ENCODE measurements at places on chromosomes 12 and 14.

GRCh38 chr12:110861729-110862128 lies 14.9 kb downstream of the CCDC63 start:
- DNase-seq: no peak

GRCh38 chr14:52951681-52952554 lies 1.1 kb upstream of the FERMT2 start:
- DNase-seq: no peak

GRCh38 chr14:50044042-50044651 lies 72.2 kb downstream of the VCPKMT start:
- no peak for DNase-seq

DNA sequence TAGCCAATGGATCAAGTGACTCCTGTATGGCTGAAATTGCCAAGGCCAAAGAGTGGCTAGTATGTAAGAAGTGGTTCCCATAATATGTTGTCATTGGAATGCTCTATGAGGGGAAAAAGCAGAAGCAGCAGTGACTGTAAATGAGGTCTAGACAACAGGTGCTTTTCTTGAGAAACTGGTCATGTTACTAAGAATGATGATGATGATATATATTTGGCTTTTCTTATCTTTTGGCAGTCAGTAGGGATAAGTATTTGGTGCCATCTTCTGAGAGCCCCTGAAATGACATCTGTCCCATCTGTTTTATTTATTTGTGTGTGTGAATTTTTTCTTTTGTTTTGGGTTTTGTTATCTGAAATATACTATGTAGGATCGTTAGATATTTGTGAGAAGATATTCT lies 141.7 kb downstream of the SYT1 start:
- DNase-seq: no peak

- DNase-seq: no peak
Measured at GRCh38 chr14:58098507-58098906, 53.5 kb downstream of the ARMH4 start.

DNA sequence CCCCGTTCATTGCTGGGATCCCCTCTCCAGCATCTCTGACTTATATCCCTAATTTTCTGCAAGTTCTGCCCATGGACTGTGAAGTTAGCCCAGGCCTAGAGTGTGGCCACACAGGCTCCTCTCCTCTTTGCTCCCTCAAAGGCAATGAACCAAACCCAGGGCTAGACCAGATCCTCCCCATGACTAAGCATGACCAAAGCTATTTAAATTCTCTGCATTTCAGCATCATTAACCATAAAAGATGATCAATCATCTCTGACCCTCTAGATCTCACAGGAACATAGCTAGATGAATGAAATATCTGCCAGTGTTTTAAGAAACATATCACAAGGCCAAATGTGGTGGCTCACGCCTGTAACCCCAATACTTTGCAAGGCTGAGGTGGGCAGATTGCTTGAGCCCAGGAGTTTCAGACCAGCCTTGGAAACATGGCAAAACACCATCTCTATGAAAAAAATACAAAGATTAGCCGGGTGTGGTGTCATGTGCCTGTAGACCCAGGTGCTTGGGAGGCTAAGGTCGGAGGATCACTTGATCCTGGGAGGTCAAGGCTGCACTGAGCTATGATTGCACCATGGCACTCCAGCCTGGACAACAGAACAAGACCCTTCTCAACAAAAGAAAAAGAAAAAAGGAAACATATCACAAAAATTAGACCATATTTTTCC lies 2.2 kb upstream of the KRT3 start:
- DNase-seq: no peak

DNA sequence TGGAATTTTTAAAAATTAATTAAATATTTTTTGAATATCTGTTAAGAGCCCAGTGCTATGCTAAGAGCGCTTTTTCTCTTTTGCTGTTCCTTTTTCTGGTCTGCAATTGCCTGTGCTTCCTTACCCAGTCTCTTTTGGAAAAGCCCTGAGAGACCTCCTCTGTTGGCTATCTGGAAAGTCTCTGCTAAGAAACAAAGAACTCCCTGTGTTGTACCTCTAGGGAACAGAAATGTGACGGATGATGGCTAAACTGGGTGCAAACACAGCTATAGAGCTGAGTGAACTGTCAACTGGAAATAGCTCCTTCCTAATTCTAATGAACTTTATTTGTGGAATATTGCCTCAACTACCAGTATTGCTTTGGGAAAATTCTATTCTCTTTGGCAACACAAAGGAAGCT lies 261.6 kb upstream of the NOVA1 start:
- DNase-seq: no peak

DNA sequence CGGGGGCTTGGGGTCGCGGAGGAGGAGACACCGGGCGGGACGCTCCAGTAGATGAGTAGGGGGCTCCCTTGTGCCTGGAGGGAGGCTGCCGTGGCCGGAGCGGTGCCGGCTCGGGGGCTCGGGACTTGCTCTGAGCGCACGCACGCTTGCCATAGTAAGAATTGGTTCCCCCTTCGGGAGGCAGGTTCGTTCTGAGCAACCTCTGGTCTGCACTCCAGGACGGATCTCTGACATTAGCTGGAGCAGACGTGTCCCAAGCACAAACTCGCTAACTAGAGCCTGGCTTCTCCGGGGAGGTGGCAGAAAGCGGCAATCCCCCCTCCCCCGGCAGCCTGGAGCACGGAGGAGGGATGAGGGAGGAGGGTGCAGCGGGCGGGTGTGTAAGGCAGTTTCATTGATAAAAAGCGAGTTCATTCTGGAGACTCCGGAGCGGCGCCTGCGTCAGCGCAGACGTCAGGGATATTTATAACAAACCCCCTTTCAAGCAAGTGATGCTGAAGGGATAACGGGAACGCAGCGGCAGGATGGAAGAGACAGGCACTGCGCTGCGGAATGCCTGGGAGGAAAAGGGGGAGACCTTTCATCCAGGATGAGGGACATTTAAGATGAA lies 630 bp downstream of the FOS start:
- DNase-seq: peak; percentile 57

- DNase-seq: no peak
Measured at GRCh38 chr14:65348137-65348536, 64.4 kb upstream of the FUT8 start.

GRCh38 chr14:68621400-68622365 lies 171.2 kb downstream of the ZFP36L1 start:
- no peak for DNase-seq

DNA sequence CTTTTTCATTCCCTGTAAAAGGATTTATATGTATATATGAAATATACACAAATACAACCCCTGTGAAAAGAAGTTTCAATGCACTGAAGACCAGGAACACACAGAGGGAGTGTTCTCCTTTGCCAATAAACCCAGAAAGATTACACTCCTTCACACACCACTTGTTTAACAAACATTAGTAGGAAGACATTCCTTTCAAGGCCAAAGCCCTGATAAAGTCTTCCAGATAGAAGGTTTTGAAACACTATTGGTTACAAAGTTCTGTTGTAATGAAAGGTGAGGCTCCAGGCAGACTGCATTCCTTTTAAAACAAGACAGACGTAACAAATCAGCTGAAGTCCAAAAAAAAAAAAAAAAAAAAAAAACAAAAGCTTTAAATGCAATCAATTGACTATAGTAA lies 81.0 kb downstream of the PTPN21 start:
- DNase-seq: no peak

GRCh38 chr12:110957652-110958051 lies 37.3 kb upstream of the MYL2 start:
- no peak for DNase-seq

GRCh38 chr12:108666401-108666881 lies 32.7 kb upstream of the SELPLG start:
- no peak for DNase-seq

- no peak for DNase-seq
Measured at GRCh38 chr14:60166142-60166541, 944 bp upstream of the DHRS7 start.

- no peak for DNase-seq
Measured at GRCh38 chr12:58186914-58187313, 245.5 kb downstream of the ATP23 start.

DNA sequence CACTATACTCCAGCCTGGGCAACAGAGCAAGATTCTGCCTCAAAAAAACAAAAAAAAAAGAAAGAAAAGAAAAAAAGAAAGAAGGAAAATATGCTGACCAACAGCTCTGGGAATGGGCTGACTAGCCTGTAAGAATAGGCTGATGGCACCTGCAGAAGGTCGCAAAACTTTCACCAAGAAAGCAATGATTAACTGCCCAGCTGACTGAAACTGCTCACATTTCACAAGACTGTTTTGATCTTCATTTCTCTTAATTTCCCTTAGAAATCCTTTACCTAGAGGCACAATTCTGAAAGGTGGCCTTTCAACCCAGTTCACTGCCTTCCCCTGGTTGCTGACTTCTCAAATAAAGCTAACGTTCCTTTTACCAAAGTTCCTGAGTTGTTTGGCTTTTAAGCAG lies 12.4 kb downstream of the BEST3 start:
- DNase-seq: no peak

GRCh38 chr14:71373773-71374172 lies 466.5 kb downstream of the PCNX1 start:
- no peak for DNase-seq

GRCh38 chr12:41652981-41653380 lies 464.9 kb downstream of the PDZRN4 start:
- no peak for DNase-seq

- no peak for DNase-seq
Measured at GRCh38 chr12:108819920-108820706, 37.3 kb downstream of the SSH1 start.

GRCh38 chr12:123900871-123901376 lies 71.7 kb downstream of the CCDC92 start:
- no peak for DNase-seq

GRCh38 chr12:28378736-28379135 lies 188.5 kb downstream of the CCDC91 start:
- DNase-seq: no peak

DNA sequence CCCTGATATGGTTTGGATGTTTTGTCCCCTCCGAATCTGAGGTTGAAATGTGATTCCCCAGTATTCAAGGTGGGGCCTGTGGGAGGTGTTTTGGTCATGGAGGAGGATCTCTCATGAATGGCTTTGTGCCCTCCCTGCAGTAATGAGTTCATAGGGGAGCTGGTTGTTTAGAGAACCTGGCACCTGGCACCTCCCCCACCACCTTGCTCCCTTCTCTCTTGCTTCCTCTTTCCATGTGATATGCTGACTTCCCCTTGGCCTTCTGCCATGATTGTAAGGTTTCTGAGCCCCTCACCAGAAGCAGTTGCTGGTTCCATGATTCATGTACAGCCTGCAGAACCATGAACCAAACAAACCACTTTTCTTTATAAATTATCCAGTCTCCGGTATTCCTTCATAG lies 32.6 kb downstream of the CD163L1 start:
- DNase-seq: no peak

DNA sequence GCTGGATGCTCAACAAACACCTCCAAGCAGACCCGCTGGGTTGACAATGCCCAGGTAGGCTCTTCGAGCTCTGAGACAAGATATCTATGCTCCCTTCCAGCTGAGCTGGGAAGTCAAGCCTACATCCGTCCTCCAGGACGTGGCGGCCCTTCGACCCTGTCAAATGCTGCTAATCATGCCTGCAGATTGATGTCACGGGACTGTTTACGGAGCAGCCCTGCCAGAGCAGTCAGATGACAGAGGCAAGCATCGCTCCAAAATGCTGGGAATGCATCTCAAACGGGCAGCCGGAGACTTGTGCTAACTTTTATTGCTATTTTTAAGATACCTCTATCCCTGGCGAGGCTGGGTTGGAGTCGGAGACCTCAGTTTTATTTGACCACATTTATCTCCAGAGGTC lies 139.2 kb downstream of the NTF3 start:
- DNase-seq: no peak

- no peak for DNase-seq
Measured at GRCh38 chr12:121300083-121300819, 3.7 kb upstream of the CAMKK2 start.

- DNase-seq: no peak
Measured at GRCh38 chr12:114776731-114777442, 92.9 kb upstream of the TBX3 start.

GRCh38 chr12:77777274-77777673 lies 53.4 kb upstream of the NAV3 start:
- DNase-seq: no peak

DNA sequence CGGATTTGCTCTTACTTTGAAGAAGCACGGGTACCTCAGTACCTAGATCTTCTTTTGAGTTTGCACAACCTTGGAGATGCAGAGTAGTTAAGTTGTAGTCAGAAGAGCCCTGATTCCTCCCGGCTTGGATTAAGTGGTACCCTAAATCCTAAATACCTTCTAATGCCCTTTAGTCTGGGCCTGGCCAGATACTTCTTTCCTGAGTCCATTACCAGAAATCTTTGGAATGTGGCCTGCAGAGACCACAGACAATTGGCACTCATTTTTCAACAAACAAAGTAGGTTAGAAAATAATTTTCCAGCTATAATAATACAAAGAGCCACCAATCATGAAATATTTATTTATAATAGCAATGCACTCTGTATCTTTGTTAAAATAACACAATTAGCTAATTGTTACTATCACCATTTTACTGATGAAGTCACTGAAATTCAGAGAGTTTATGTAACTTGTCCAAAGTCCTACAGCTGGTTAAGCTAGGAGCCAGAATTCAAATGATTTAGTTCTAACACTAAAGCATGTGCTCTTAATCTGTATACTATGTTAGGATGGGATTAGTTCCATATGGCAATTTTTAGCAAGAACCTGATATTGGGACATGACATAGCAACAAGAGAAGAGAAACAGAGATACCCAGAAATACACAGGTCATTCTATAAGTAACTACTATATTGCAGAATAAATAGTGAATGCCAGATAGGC lies 132.1 kb upstream of the PDZRN4 start:
- DNase-seq: no peak

DNA sequence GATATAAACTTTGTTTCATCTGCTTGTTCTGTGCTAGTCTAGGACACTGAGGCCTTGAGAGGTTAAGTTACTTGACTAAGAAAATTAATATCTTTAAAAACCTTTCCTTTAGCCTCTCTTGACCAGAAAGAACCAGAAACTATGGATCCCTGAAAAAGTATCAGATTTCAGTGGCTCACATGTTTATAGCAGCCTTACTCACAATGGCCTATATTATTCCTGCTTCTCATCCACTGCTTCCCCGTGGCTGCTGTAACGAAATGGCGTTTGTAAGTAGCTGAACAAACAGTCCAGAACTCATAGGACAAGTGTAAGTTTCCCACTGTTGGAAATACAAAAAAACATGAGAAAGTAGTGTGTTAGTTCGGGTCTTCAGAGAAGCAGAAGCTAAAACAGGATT lies 3.2 kb upstream of the PYGL start:
- DNase-seq: no peak

DNA sequence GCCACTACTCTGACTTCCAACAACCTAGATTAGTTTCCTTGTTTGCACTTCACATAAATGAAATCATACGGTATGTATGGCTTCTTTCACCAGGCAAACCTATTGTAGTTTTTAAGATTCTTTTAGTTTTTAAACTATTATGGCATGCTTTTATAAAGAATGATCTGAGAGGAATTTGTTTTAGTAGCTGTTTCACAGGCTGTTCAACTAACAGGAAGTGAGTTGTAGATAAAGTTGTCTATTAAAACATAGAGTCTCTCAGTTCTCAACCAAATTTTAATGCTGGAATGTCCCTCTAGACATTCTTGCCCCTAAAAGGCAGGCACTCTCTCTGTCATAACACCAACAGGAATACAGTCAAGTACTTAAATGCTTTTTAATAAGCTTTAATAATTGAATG lies 102.7 kb upstream of the DACT1 start:
- no peak for DNase-seq
